ENCODE measurements at places on chromosomes 16 and 17.

GRCh38 chr16:81241706-81242105 lies 3.2 kb downstream of the BCO1 start:
- no peak for DNase-seq

- no peak for DNase-seq
These were observed 8.3 kb upstream of the PSMD3 start for GRCh38 chr17:39972271-39972670.

DNA sequence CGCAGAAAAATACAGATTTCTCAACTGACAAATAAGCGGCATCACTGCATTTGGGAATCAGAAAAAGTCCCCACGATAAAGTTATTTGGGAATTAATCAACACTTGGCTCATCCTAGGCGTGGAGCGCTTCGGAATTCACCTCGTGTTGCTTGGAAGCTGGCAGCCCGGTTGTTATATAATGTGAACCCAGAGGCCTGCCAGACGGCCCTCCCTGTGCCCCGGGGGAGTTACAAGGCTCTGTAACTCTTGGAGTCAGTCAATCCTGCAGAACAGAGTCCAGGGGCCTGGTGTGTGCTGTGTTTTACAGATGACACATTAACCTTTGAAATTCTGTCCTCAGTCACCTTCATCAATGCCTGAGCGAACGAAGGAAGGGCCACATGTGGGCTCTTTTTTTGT lies 111.1 kb downstream of the PITPNC1 start:
- no peak for DNase-seq

- DNase-seq = no peak
These were observed 48.3 kb downstream of the PHLPP2 start for GRCh38 chr16:71676236-71676635.

DNA sequence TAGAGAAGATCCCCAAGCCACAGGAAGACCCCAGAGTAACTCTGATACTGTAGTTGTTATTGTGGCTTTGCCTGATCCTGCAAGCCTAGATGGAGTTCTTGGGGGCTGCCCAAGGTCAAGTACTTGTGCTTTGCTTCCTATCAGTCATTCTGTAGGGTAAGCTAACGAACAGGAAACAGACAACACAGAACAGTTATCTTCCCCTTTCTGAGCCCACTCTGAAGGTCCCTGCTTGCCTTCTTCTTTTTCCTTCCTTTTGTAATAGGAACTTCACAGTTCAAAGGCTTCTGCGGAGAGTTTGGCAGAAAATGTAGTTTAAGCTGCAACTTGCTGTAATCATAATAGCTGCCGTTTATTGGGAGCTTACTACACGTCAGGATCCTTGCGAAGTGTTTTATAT lies 494.1 kb upstream of the ERCC4 start:
- DNase-seq = no peak

- DNase-seq = peak; percentile 64
These were observed 191.1 kb upstream of the CIBAR2 start for GRCh38 chr16:85303354-85303883.

DNA sequence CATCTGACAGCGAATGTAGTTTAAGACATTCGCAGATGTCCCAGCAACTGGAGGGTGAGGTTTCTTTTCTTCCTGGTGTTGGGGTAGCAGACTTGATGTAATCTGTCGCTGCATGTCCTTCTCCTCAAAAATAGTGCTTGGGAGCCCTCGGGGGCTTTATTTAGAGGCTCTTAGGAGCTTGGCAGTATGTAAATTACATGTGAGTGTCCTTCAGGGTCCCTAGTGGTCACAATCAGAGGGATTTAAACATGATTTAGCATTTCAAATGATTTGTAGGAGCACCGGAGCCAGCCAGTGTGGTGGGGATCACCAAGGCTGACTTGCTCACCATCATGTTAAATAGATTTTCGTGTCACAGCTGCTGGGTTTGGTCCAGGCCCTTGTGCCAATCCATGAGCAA lies 8.8 kb upstream of the SALL1 start:
- DNase-seq = no peak

GRCh38 chr16:57721356-57722209 lies 14.0 kb upstream of the KATNB1 start:
- no peak for DNase-seq

DNA sequence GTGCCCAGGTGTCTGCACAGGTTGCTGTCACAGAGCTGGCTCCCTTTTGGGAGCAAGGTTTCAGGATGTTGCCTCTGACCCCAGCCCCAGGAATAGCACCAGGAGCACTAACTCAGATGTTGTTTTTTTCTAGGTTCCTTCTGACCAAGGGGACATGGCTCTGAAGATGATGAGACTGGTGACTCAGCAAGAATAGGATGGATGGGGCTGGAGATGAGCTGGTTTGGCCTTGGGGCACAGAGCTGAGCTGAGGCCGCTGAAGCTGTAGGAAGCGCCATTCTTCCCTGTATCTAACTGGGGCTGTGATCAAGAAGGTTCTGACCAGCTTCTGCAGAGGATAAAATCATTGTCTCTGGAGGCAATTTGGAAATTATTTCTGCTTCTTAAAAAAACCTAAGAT lies 28.1 kb downstream of the SCPEP1 start:
- DNase-seq = no peak

DNA sequence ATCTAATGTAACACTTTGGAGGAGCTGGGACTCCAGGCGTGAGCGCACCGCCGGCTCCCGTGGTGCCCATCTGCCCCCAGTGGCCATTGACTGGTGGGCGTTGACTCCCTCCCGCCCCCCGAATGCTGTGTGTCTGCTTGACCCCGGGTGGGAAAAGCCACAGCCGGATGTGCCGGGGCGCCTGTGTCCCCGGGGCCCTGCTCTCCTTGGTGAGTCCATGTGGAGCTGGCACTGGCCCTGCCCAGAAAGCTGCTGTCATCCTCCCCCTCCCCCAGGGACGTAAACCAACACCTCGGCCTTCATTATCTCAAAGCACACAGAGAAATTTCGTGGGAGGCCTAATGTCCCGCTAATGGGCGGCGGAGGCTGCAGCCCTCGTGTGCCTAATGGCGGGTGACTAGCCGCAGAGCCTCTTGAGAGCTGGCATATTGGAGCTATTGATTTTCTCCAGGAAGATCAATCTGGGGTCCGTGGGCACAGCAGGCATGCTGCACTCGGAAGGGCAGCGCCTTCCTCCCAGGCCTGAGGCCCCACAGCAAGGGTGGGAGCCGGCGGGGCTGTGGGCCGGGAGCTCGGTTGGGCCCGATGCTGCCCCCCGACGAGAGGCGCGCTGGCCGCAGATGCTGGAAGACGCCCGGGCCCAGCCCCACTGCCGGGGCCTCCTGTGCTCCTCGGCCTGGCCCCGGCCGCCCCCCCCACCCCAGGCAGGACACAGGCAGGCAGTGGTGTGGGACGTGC lies 4.0 kb upstream of the PERCC1 start:
- no peak for DNase-seq

- no peak for DNase-seq
These were observed 450.8 kb upstream of the HSBP1 start for GRCh38 chr16:83356986-83357385.

GRCh38 chr16:30874821-30875717 lies 18.8 kb downstream of the BCL7C start:
- DNase-seq = peak; percentile 87

- peak; percentile 14 for DNase-seq
These were observed 23.7 kb downstream of the CLEC3A start for GRCh38 chr16:78045865-78046581.

DNA sequence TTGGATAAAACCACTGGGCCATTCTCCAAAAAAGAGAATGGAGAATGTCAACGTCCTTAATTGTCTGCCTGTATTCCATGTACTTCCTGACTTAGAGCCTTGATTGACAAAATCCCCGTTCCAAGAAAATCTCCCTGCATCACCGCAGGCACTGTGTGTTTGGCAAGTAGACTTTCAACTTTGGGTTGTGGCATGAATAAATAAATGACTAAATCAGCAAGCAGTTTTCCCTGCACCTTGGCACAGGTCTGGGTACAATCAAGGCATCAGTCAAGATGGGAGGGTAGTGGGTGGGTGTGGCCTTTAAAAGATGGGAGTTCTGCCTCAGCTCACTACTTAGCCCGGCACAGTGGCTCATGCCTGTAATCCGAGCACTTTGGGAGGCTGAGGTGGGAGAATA lies 248.5 kb upstream of the RPL38 start:
- no peak for DNase-seq

DNA sequence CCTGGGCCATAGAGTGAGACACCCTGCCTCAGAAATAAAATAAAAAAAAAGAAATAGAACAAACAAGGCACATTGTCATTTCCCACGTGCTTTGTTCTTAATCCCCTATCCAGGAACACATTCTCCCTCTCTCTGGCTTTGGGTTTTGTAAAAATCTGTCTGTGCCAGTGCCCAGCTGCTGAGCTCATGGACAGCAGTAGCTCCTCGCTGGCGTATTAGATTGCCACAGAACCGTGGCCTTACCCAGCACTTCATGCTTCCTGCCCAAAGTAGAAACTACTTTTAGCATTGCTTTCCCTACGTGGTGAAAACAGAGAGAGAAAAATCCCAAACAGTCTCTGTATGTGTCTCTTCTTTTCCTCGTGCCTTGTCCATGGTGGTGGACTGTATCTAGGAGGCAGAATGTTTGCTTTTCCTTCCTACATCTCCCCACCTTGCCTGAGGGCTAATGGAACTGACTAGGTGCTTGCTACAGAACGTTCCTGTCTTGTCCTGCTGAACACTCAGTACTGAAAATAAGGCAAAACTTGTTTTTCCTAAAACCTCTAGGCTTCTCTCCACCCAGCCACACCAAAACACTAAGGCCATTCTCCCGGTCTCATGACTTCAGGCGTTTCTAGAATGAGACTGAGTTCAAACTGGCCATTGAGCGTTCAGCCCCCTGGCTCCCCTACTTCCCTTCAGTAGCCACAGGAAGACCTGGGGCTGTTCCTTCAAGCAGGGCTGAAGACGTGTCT lies 26.1 kb downstream of the MNT start:
- DNase-seq = no peak

GRCh38 chr17:61010661-61011170 lies 333.1 kb downstream of the BCAS3 start:
- no peak for DNase-seq

GRCh38 chr17:28193241-28193640 lies 125.8 kb upstream of the TMEM97 start:
- DNase-seq = no peak

- no peak for DNase-seq
These were observed 890 bp upstream of the CLDN7 start for GRCh38 chr17:7262935-7263800.

DNA sequence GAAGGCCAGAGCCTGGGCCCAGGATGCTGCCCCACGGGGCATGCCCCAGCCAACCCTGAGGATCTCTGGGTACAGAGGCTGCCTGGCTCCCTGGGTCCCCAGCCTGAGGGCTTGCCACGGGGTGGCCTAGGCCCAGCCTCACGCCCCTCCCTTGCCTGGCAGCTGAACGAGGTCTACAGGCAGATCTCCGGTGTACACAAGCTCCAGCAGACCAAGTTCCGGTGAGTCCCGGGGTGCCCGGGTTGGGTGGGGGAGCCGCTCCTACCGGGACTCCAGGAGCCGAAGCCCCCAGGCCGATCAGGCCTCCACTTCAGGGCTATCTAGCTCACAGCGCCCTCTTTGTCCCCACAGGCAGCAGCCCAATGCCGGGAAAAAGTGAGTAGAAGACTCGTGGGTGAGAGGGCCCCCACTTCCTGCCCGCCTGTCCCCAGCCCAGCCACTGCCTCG lies 19.4 kb downstream of the ITGB4 start:
- DNase-seq = no peak

- DNase-seq = no peak
These were observed 25.2 kb downstream of the NME3 start for GRCh38 chr16:1745900-1746692.

- DNase-seq = no peak
These were observed 15.3 kb downstream of the ITGAM start for GRCh38 chr16:31274831-31275816.

GRCh38 chr17:17873450-17873991 lies 36.7 kb upstream of the SREBF1 start:
- DNase-seq = no peak

DNA sequence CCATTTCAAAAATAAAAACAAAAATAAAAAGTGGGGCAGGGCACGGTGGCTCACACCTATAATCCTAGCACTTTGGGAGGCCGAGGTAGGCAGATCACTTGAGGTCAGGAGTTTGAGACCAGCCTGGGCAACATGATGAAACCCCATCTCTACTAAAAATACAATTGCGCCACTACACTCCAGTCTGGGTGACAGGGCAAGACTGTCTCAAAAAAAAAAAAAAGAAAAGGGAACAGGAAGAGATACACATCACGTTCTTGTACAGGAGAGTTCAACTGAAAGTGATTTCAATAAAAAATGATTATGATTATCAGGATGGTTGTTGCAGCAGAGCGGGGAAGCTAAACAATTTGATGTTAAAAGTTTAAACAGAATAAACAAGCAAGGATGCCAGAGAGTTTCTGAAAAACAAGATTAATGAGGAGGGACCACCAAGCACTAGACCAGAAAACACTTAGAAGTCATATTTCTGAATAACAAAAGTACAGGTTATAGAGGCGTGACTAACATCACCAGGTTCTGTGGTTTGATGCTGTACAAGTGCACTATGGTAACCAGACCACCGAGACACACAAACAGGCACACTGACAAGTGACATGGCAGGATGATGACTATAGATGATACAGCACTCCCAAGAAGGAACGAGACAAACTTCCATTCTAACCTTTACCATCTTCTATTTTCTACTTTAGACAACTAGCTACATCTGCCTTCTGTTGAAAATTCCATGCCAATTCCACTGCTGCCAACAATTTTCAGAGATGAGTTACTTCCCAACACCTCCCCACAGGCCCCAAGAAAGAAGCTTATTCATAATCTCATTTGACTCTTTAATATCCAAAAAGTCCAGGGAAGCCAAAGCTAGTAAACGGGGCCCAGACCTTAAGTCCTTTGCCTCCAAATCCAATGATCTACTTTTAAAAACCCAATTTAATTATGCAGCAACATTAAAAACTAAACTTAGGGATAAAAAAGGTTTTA lies 11.8 kb downstream of the DNAJA2 start:
- no peak for DNase-seq

GRCh38 chr16:46899443-46900143 lies 15.4 kb downstream of the GPT2 start:
- no peak for DNase-seq

DNA sequence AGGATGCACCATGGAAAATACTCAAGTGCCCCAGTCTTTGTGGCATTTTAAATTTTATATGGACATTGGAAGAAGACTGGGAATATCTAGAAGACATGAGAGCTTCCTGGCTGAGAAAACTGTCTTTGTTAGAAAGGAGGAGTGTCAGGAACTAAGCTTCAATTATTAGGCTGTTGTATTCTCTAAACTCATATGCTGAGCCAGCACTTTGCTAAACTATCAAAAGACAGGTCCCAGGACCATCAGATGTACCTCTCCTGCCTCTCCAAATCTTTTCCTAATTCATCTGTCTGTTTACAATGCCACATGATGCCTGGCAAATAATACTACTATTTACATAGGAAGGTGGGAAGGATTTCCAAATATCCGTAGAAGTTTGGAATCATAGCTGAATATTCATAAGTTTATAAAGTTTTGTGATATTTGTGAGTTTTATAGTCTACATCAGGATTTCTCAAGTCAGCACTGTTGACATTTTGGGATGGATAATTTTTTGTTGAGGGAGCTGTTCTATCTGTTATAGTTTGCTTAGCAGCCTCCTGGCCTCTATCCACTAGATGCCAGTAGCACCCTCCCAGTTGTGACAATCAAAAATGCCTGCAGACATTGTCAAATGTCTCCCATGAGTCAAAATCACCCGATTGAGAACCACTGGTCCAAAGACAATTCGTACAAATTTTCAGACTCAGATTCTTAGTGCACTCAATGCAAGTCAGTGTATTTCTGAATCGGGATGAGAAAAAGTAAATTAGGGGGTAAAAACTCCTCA lies 61.2 kb upstream of the NETO2 start:
- no peak for DNase-seq

- DNase-seq = peak; percentile 28
These were observed 2.0 kb upstream of the YPEL2 start for GRCh38 chr17:59329176-59330052.

Measured in stimulated activated CD4-positive, alpha-beta T cell treated with anti-CD3 and anti-CD28 coated beads, Interleukin-4, amount 100 ng/mL, for 4 hours (primary cell).